SHP77 (cell line): ENCODE measurements at places on chromosomes 5 and 9.
A peak's percentile ranks its signal among the peaks of the same experiment; 100 is the strongest.

- no peak for DNase-seq
Measured at GRCh38 chr5:168881427-168882149, 302.4 kb upstream of the PANK3 start.

GRCh38 chr9:119736491-119737454, 367.5 kb upstream of the BRINP1 start:
- peak; percentile 59 for DNase-seq

- DNase-seq, result no peak
Measured at GRCh38 chr9:133037775-133038515, 7.1 kb downstream of the GTF3C5 start.

GRCh38 chr5:42436051-42436450, 12.8 kb downstream of the GHR start:
- no peak for DNase-seq

DNA sequence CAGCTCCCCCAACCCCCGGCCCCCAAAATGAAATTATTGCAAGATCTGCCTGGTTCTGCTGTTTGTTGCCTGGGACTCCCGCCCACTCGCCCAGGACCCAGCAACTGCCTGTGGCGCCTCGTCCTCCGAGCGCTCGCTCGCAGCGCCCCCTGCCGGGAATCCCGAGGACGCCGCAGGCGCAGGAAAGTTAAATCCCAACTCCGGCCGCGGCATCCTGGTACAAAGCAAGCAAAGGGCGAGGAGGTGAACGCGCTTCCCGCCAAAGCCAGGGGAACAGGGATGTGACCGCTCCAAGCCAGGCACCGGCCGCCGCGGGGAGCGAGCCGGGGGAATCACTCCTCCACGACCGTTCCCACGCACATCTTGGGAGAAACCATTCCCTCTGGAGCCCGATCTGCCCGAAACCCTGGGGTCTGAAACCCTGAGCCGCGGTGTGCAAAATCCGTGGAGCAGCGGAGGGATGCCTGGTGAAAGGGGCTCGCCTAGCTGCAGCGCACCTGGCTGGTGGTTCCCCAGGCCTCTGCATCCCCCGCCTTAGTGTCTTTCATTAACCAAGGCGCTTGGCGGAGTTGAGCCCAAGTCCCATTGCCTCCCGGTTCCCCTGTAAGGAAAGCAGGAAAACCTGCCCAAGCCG, 1.3 kb downstream of the SEMA5A start:
- DNase-seq, result peak; percentile 50
